Chondrocyte (in vitro differentiated cells): ENCODE measurements at places on chromosomes 11 and 22. TPM values are rescaled to one million over a fixed set of nuclear protein-coding genes. Genes with fewer than 3 reads are reported as not detected.

Gene CDHR5
- total RNA-seq: not detected in 3 replicates

Gene SLC5A12
- 0.97 to 1.7 TPM (median 1.4 TPM) in 3 replicates for total RNA-seq

Gene CD82
- total RNA-seq: 14.4 to 46.6 TPM (median 17.0 TPM) in 3 replicates

Gene CLDN25
- not detected in 3 replicates for total RNA-seq

Gene CTSD
- total RNA-seq: 935 to 3,230 TPM (median 949 TPM) in 3 replicates

Gene SPTBN2
- 13.2 to 18.6 TPM (median 15.7 TPM) in 3 replicates for total RNA-seq

Gene C11orf91
- total RNA-seq: 0.50 TPM in 1 of 3 replicates, not detected in the others

Gene FAM227A
- total RNA-seq: 1.5 to 5.4 TPM (median 1.8 TPM) in 3 replicates

Gene FOLR3
- total RNA-seq: not detected in 3 replicates
